ENCODE measurements at places on chromosomes 7 and 10.

- peak; percentile 80 for DNase-seq
These were observed 17.3 kb downstream of the TPK1 start for GRCh38 chr7:144818511-144818910.

- DNase-seq = no peak
These were observed 264.5 kb upstream of the NEBL start for GRCh38 chr10:21161647-21162046.

DNA sequence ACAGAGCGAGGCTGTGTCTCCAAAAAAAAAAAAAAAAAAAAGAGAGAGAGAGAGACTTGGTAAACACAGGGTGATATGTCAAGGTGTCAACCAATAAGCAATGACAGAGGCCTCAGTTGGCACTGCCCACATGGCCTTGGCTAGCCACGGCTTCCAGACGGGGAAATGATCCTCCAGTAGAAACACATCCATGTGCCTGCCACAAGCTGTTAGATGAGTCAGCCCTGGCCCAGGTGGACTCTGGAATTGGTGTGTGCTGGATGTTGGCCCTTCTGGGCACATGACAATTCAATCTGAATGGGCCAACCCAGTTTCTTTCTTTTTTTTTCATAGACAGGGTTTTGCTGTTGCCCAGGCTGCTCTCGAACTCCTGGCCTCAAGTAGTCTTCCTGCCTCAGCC, 13.7 kb downstream of the RFC2 start:
- no peak for DNase-seq

GRCh38 chr7:54780490-54780889, 21.5 kb upstream of the SEC61G start:
- DNase-seq = no peak

DNA sequence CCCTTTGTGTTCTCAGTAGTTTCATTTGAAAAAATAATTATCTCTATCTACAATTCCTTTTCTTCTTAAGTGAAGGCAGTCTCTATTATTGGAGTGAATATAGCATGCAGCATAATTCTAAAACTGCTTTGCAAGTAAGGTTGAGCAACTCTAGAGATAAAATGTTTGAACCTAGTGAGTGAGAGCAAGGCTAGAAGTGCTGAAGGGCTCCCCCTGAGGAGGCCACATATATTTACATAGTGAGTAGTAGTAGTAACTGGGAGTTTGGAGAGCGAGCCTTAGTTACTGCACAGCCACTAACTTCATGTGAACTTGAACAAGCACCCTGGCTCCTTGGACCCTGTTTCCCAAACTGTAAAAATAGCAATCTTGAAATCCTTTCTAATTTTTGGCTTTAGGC, 141.5 kb upstream of the DKK1 start:
- DNase-seq = no peak

GRCh38 chr10:71623098-71623985, 96.2 kb downstream of the C10orf105 start:
- no peak for DNase-seq

DNA sequence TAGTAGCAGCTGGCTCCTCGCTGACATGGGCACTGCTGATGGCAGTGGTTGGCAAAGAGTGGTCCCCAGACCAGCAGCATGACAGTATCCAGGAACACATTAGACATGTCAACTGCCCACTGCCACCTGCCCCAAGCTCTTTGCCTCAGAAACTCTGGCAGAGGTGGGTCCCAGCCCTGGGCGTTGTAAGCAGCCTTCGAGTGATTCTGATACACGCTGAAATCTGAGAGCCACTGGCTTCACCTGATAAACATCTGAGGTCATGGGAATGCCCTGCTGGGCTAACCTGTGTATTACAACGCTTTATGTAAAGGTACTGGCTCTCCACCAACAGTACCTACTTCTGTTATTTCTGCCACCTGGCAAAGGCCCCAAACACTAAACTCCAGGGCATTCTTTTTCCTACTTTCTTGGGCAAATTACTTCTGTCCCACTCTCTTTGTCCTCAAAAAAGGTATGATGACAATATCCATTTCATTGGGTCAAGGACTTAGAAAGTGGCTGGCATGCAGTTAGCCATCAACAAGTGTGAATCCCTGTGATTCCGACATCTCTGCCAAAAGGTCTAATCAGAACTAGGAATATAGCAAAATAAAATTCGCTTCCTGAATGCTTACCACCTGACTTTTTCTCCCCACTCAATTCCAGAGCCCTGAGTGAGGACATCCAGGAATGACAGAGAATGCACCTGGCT, 9.2 kb downstream of the SGMS1 start:
- DNase-seq = no peak

GRCh38 chr10:43749145-43749576, 100.5 kb upstream of the ZNF32 start:
- no peak for DNase-seq

GRCh38 chr10:86260564-86260963, 106.0 kb downstream of the GRID1 start:
- no peak for DNase-seq

DNA sequence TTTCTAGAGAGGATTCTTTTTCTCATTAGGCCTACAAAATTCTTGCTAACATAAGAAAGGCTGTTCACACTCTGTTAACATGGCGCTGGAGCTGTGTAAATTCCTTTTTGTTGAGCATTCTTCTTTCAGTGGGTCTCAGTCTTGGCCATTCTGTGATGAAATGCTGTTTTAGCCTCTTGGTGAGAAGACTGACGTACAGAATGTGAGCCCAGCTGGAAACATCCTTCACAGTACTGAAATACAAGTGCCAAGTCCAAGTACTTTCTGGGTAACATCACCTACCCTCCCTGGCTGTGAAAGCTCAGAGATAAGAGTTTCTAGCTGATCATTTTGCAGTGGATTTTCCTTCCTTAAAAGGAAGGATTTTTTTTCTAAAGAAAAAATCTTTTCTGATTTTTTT, 231.8 kb downstream of the AHR start:
- no peak for DNase-seq

- DNase-seq = no peak
These were observed 144.9 kb downstream of the KIF20B start for GRCh38 chr10:89846281-89846630.

- no peak for DNase-seq
These were observed 56.2 kb downstream of the XPNPEP1 start for GRCh38 chr10:109866995-109867635.

- DNase-seq = peak; percentile 64
These were observed 14.6 kb upstream of the FKBP9 start for GRCh38 chr7:32942415-32943251.

DNA sequence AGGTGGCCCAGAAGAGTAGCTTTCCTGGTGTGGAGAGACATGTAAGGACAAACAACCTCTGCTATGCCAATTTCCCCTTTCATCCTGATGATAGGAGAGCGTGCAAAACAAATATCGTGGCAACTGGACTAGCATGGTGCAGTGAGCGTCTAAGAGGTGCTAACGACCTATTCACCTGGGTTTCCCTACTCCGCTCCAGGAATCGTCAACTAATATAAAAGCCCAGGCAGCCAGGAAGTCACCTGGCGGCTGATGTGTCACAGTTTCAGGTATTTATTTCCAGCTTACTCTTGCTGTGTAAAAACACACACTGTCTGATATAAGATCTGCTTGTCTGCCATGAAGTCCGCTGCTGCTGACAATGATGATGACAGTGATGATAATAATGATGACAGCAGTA, 56.5 kb upstream of the EFCAB10 start:
- DNase-seq = no peak

Data from CD4-positive, alpha-beta T cell treated with Interleukin-6 at 100 ng/mL for 8 hours (primary cell).